ENCODE measurements at places on chromosomes 5 and 9.

DNA sequence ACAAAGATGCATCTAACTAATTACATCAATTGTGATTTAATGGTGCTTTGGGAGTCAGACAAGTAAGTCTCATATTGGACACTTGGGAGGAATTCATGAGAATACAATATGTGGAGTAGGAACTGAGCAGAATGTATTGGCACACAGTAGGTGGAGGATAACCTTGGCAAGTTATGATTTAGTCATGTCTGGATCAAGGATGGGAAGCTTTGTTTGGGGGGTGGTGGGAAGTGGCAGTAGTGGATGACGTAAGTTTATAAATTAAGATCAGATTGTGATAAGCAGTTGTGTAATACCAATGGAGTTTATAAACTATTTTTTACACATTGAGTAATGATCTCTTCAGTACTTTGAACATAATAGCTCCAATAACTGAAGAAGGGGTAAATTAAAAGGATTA, 67.0 kb downstream of the SGCD start:
- DNase-seq, result no peak

- DNase-seq, result no peak
Observed at GRCh38 chr9:18437315-18438201, 36.4 kb upstream of the ADAMTSL1 start.

DNA sequence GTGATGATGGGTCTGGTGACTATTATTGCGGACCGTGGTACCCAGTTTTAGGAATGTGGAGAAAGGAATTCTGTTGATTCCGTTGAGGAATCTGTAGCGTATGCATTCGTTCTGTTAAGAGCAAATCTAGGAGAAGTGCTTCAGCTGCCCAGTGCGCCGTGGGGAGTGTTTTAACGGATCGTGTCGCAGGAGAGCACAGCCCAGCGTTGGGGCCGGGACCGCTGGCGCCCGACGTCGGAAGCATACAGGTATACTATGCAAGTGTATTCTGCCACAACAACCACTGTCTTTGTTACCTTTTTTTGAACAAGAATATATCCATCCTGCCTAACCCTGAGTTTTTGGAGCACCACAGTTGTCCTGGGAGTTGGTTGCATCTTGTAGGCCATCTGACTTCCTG, 42.7 kb downstream of the TENT4A start:
- no peak for DNase-seq

GRCh38 chr9:126822278-126822677, 17.4 kb downstream of the ZBTB43 start:
- DNase-seq, result no peak

DNA sequence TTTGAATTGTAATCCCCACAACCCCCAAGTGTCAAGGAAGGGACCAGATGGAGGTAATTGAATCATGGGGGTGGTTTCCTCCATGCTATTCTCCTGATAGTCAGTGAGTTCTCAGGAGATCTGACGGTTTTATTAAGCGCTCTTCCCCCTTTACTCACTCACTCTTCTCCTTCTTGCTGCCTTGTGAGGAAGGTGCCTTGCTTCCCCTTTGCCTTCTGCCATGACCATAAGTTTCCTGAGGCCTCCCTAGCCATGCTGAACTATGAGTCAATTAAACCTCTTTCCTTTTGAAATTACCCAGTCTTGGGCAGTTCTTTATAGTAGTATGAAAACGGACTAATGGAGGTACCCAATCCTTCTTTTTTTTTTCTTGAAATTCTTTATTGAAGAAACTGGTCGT, 2.2 kb upstream of the CEP120 start:
- DNase-seq, result no peak

GRCh38 chr5:37424441-37424840, 45.3 kb downstream of the WDR70 start:
- no peak for DNase-seq
